ENCODE measurements at places on chromosomes 12 and 14.

- DNase-seq, result no peak
These were observed 58.1 kb upstream of the NUDT4 start for GRCh38 chr12:93319523-93320050.

- no peak for DNase-seq
These were observed 89.8 kb downstream of the ACSS3 start for GRCh38 chr12:81167694-81168093.

DNA sequence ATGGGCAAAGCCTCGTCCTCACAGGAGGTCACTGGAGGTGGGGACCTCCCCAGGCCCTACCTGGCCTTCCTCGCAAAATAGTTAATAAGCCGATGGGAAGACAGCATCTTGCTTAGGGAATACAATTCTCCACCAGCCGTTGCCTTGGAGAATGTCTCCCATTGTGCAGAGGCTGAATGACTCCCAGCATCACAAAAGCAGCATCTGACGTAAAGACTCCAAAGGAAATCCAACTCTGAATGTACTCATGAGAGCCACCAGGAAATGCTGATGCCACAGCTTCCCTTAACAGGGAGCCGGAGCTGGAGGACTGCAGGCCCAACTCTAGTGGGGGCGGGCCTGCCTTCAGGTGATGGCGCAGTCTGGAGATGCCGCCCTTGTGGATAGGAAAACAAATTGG is 15.5 kb downstream of the CCDC63 start:
- no peak for DNase-seq

DNA sequence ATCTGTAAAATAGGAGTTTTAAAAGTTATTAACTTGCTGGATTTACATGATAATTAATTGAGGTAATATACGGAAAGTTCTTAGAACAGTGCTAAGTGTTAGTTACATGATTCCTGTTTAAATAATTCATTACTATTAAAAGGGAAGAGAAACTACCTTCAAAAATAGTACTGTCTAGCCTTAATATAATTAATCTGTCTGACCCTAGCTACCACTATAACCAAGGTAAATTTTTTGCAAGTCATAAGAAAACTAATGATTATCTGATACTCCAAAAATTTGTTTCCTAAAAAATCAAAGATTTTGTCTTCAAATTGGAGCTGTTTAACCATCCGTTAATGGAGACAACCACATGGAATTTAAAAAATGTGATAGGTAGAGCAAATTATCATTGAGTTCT is 294.3 kb upstream of the FBXO33 start:
- no peak for DNase-seq

GRCh38 chr12:51846271-51846691 is 2.2 kb downstream of the FIGNL2 start:
- DNase-seq, result no peak

- no peak for DNase-seq
These were observed 278.8 kb downstream of the ZFP36L1 start for GRCh38 chr14:68513838-68514607.

- DNase-seq, result no peak
These were observed 263.1 kb downstream of the LRIG3 start for GRCh38 chr12:58657190-58657589.

GRCh38 chr14:80388980-80389711 is 177.8 kb upstream of the DIO2 start:
- peak; percentile 83 for DNase-seq

- no peak for DNase-seq
These were observed 4.1 kb downstream of the TSHR start for GRCh38 chr14:80959496-80959895.

DNA sequence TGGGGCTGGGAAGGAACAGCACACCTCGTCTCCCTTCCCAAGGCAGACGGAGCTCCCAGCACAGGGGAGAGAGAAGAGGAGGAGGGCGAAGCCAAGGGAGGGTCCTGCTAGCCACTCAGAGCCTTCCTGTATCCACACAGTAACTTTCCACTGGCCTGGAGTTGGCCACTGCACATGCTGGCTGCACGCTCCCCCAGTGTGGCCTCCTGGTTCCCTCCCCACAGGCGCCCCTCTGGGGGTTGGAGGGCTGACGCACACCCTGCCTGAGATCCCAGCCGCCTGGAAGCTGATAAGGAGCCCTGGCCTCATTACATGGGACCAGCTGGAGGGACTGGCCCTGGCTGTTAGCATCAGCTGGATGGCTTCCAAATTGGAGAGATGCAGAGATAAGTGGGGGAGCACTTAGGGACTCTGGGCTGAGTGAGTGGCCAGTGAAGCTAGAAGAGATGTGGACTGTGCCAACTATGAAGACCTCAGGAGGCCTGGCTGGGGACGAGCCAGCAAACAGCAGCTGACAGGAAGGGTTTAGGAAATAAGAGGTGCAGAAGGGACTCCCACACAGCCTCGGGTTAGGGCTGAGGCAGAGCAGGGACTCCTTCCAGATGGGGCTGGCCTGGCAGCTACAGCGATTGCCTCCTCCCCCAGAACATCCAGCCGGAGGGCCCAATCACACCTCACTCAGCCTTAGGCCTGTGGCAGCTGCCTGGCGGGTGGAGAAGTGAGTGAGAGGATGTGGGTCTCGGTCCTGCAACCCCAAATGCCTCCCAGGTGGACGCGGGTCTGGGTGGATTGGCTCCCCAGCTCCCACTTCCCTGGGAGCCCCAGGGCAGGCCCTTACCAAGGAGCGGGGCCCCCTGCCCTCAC is 26.3 kb upstream of the BCDIN3D start:
- no peak for DNase-seq

- DNase-seq, result no peak
These were observed 55.2 kb downstream of the GALNT4 start for GRCh38 chr12:89469361-89469760.
